ENCODE measurements at places on chromosomes 6 and 20.

GRCh38 chr20:61436667-61437279, 184.7 kb downstream of the CDH4 start:
- no peak for DNase-seq

GRCh38 chr6:42403831-42404230, 47.9 kb downstream of the TRERF1 start:
- DNase-seq: no peak

DNA sequence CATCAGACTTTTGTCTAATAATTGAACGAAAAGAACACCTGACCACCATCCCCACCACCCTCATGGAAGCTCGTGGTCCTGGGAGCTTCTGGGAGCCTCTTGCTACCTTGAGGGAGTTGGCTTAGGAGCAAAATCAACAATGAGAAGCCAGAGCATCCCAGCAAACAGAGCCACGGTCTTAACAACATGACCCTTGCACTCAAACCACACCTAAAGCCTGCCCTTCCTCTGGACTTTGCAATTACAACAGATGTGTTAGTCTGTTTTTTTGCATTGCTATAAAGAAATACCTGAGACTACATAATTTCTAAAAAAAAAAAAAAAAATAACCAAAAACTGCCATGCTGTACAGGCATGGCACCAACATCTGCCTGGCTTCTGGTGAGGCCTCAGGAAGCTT, 9.5 kb upstream of the RBM24 start:
- no peak for DNase-seq

DNA sequence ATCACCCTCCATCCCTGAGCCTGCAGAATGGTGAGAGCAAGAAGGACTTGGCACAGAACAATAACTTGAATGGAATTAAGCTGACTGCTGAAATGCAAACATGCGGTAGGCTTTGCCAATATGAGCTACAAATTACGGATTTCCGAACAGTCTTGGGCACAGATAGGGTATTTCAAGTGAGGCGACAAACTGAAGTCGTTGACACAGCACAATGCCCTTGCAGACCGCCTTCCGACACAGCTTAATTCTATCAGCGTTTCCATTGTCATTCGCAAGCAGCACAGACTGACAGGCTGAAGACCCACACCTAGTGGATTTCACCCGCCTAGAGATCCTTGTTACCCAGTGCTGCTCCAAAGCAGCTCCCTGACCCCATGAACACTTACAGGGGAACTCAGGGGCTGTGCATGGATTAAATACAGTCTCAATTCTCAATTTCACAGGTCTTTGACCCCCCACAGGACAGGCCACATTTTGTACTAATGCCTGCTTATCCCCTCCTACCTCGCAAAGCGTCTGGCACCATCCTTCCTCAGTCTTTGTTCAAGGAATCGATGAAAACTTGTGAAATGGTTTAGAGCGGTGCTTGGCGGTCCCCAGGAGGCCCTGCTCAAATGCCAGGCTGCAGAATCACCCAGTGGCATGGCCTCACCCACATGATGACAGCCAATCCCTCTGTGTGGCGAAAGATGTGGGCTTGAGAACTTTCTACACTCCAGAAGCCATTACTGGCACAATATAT, 34.6 kb downstream of the RAMACL start:
- no peak for DNase-seq

DNA sequence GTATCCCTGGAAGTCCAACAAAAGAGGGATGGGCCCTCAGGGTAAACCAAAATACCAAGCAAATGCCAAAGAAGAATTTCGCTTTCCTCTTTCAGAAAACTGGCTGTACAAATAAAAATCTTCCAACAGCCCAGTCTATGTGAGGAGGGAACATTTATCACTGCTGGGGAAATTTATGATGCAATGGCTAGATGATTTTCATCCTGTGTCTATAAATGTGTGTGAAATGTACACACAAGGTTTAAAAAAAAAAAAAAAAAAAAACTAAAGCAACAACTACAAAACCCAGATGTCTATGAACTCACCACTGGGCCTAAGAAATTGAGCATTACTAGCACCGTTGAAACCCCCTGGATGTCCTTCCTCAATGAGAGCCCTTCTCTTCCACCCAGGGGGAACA, 68.7 kb upstream of the SLC4A11 start:
- no peak for DNase-seq

- no peak for DNase-seq
Observed at GRCh38 chr6:33747823-33748222, 1.1 kb upstream of the IP6K3 start.

DNA sequence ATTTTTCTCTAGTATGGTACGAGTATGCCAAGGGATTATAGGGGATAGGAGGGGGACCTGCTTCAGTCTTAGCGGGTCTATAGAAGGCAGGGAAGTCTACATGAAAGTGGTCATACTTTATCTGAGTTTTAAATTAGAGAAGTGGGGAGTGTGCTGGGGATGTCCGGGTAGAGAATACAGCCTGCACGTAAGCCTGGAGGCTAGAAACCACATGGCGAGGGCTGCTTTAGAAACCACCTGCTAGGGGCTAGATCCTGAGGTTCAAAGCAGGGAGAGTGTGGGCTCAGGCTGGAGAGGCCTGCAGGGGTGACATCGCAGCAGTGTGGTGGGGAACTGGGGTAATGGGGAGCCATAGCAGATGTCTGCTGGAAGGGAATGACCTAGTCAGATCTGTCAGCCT, 85.2 kb downstream of the VEGFA start:
- DNase-seq: no peak

DNA sequence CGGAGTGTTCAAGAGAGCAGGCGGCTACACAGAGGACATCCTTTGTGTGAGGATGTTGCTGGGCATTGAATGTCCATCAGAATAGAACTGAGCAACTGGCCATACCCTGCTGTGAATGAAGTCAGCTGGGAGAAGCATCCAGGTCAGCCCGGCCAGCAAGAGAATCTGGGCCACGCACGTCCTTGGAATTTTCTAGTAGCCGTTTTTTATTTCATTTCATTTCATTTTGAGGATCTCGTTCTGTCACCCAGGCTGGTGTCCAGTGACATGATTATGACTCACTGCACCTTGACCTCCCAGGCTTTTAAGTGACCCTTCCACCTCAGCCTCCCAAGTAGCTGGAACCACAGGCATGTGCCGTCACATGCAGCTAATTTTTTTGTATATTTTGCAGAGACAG, 97.9 kb downstream of the SSR1 start:
- DNase-seq: no peak

DNA sequence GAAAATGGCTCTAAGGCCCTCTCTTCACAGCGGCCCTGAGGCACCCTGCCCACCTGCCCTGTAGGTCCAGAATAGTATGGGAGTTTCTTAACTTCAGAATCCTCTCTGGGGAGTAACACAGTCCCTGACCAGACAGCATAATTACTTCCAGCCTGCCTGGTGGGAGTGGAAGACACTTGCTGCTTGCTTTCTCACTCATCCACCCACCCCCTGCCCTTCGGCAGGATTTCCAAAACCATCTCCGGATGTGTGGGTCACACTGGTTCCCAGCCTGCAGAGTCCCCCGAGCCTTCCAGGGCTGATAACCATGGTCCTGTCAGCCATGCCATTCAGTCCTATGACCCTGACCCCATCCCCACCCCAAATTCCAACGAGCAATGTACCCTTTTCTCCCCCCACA, 5.4 kb downstream of the SLC29A1 start:
- DNase-seq: no peak

DNA sequence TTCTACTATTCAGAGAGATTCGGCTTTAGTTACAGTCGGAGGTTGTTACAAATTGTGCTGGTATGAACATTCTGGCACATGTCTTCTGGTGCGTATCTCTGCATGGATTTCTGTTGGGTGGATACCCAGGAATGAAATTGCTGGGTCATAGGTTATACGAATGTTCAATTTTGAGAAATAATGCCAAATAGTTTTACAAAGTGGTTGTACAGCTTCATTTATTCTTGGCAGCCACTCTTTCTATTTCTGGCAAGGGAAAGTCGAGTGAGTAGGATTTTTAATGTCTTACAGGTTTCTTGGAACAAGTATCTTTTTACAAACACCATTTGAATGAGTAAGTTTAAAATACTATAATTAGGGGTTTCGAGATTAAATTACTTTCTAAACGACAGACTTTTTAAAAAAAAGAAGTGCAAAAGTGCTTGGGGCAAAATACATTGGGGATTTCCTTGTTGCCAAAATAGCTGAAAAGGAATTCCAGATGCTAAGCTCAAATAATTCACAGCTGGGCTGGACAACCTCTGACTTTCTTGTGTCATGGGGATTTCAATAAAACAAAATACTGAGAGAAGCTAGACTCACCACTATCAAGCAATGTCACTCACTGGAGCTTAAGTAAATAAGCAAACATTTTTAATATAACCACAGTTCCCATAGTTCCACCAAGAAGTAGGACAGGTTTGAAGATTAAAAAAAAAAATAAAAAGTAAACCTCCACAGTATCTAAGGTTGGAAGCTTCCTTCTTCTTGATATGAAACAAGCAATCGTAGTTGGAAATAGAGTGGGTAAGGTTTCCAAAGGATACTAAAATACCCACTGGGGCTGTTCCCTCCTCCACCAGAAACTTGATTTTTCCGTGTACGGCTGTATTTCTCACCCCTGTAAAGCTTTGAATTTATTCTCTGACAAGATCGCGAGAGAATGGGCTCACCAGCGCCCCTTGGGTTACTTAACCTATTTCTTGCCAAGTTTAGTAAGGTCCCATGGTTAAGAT, 21.6 kb upstream of the GFOD1 start:
- DNase-seq: no peak

DNA sequence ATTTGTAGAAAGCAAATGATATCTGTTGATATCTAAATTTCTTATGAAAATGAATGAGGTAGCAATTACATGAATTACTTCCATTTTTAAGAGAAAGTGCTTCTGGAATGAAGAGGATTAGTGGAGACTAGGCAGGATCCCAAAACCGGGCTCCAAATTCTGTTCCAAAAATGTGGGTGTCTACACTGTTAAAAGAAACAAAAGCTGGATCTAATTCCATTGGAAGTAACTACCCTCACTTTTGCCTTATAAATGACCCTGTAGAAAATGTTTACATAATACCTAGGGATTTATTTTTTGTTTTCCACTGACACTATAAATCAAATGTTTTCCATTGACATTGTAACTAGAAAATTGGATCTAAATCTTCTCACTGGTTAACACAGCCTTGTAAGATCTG, 454.9 kb upstream of the JARID2 start:
- no peak for DNase-seq

- no peak for DNase-seq
Observed at GRCh38 chr6:129923530-129924250, 62.6 kb upstream of the TMEM244 start.

- DNase-seq: no peak
Observed at GRCh38 chr6:76351275-76351674, 278.8 kb upstream of the IMPG1 start.

- no peak for DNase-seq
Observed at GRCh38 chr6:3516092-3516491, 59.2 kb upstream of the SLC22A23 start.

GRCh38 chr6:42451333-42452170, at the start of gene TRERF1:
Gene TRERF1, minus strand, starts transcription at chr6:42451926. Its CDS starts 182,336 bp downstream, at chr6:42269590.
- DNase-seq: peak; percentile 89

- DNase-seq: no peak
Observed at GRCh38 chr6:108712946-108713345, 135.3 kb upstream of the ARMC2 start.

DNA sequence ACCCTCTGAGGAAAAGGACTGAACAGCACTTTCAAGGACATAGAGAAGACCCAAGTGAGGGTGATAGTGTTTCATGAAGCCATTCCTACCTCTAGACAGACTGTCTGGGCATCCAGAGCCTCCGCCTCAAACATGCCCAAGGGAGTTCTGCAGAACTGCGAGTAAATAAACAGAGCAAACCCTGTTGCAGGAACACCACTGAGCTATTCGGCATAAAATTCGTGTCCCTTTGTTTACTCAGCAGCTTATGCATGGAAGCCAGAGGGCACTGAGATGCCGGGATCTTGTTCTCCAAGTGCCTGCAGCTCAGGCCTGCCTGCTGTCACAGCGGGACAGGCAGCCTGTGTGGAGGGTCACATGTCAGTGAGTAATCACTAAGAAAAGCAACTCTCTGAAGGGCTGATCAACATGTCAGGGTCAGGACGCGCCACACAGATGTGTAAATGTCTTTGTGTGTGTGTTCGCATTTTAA, 164.9 kb upstream of the HEY2 start:
- no peak for DNase-seq

GRCh38 chr6:72418495-72418894, 203.4 kb upstream of the KCNQ5 start:
- no peak for DNase-seq
